ENCODE measurements at places on chromosomes 3 and 15.
A peak's percentile ranks its signal among the peaks of the same experiment; 100 is the strongest.

DNA sequence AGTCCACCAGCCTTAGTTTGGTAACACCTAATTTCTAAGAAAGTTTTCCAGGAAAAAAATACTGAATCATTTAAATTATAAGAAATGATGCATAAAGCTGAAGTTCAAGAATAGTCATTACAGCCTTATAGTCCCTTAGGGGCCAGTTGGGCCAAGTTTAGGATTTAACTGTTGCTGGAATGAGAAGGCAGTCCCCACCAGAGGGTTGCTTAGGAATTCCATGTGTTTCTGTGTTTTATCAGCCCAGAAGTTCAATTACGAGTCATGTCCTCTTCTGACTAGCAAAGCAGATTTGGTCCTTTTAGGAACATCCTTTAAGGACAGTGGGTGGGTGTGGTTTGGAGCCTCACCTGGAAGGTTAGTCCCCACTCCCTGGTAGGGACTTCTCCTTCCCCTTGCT is 57.0 kb upstream of the NR2E3 start:
- DNase-seq = no peak

DNA sequence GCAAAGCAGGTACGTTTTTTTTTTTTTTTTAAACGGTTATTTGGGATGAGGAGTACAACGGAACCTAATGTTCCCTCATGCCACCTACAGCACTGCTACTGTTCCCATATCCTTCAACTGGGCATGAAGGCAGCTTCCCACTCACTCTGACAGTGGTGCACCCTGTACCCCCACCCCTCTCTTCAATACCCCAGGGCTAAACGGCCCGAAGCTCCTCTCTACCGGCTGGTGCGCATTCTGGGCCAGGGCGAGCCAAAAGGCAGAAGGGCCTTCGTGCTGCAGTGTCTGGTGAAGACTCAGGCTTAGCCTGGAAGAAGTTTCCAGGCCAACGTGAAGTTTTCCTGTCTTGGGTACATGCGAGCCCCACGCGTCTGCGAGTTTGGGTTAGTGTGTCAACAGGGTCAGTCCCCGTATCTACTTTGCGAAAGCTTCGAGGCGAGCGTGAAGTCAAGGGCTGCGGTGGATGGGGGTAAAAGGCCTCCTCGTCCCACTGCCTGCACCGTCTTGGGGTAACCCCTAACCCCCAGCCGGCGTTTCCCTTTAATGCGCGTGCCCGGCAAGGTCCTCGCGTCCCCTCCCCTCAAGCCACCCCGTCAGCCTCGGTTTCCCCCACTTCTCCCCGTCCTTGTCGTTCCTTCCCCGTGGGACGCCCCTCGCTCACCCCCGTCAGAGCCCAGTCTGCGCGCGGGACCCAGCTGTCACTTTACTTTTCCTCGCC is 765 bp upstream of the UBE2E2 start:
- DNase-seq = peak; percentile 1

DNA sequence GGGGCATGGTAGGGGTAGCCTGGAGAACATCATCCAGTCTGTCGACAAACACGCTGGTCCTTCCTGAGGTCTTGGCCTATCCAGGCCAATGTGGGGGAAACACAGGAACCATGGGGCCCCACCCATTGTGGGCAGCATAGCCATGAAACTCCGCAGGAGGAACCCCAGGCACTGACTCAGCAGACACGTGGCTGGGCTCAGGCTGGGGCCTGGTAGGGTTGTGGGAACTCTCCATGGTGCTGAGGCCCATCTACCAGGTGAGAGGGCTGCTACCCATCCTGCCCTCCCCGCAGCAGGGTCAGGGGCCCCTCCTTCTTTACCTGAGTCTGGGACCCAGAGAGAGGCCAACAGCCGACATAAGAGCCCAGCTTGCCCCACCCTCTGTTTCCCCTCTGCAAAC is 22.6 kb upstream of the CACNA2D2 start:
- peak; percentile 66 for DNase-seq

DNA sequence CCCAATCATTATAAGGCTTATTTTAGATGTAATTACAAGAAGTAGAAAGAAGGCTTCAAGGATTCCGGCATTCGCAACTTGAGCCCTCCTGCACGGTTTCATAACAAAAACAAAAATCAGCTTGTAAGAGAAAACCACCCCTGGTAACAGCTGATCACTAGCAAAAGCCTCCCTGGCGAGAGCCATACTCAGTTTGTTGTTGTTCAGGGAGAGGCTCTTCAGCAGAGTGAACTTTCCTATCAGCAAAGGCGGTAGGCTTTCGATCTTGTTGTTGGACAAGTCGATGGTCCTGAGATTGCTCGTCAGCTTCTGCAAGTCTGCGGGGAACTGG is 710 bp downstream of the LRRC57 start:
- peak; percentile 10 for DNase-seq

- no peak for DNase-seq
These were observed 4.7 kb upstream of the TYRO3 start for GRCh38 chr15:41554343-41554742.

DNA sequence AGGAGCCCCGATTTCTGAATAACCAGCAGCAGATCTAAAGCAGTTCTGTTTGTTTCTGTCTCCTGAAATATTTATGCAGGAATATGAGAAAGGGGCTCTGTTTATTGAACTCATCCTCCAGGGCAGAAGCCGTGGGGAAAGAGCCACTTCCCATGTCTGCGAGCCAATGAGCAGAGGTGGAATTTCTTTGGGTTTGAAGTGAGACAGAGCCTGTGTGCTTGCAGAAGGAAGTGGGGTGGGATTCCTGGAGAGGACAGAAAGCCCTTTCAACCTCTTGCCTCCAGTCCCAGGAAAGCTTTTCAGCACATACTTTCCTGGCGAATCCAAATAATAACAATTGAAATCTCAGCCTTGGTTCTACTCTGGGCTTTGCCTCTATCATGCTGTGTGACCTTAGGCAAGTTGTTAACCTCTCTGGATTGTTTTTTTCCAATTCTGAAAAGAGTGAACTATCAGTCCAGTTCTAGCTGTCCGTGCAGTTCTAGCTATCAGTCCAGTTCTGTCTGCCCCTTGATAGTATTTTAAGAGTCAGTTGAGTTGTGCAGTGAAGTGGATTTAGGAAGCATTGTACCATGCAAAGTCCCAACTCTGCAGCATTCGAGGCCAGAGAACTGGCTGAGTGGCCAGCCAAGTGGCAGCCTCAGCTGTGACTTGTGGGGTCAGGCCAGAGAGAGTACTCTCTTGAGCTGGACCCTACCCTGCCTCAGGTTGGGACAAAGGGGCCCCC is 15.9 kb downstream of the CORO2B start:
- DNase-seq = no peak

Data from HTR-8/SVneo (cell line).